CD4-positive, alpha-beta T cell (primary cell): ENCODE measurements at places on chromosomes 7 and 10.
A peak's percentile ranks its signal among the peaks of the same experiment; 100 is the strongest.

GRCh38 chr7:75915416-75916156 is 631 bp downstream of the POR start:
- peak; percentile 15 for DNase-seq

- DNase-seq: no peak
Measured at GRCh38 chr10:96606946-96607345, 20.1 kb upstream of the TM9SF3 start.

DNA sequence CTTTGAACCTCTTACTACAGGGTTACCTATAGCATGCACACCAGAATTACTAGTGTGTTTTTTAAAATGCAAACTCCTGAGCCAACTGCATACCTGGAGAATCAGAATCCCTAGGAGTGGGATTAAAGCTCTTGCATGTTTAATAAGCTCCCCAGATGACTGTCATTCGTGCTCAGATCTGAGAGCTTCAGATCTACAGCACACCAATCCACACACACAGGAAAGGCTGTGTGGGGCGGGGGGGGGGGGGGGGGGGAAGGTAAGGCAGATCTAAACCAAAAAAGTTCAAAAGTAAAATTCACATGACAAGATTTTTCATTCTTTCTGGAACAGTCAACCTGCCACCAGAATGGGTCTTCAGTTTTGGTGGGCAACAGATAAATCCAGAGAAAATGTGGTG is 5.5 kb downstream of the FAM3C start:
- no peak for DNase-seq

GRCh38 chr10:17851611-17852010 is 42.5 kb downstream of the MRC1 start:
- DNase-seq: no peak

DNA sequence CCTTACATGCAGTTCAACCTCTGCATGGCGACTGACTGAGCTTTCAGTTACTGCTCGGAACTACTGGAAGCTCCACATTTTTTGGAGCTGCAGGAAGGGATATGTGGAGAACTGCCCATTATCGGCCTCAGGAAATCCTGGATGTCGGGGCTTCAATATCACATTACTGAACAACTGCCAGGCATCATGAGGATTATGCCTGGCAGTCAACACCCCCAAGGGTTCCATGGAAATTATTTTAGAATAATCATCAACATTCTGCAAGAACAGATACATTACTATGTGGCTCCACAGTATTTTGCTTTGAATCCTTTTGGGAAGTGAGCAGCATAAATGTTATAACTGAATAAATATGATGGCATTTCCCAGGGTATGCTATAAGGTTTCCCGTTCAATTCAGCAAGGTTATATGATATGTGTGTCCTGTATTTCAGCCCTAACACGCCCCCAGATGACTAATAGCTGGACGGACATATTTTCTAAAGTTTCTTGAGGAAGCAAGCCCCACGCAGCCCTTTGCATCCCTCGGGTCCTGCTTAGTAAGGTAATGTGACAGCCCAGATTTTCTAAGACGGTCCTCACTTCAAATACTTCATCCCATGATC is 53.0 kb upstream of the OPALIN start:
- DNase-seq: no peak

GRCh38 chr10:43258211-43258561 is 8.7 kb downstream of the RASGEF1A start:
- no peak for DNase-seq

GRCh38 chr10:98458809-98459784 is 12.4 kb upstream of the HPS1 start:
- DNase-seq: no peak

GRCh38 chr7:8212638-8213037 is 49.3 kb downstream of the ICA1 start:
- DNase-seq: no peak

DNA sequence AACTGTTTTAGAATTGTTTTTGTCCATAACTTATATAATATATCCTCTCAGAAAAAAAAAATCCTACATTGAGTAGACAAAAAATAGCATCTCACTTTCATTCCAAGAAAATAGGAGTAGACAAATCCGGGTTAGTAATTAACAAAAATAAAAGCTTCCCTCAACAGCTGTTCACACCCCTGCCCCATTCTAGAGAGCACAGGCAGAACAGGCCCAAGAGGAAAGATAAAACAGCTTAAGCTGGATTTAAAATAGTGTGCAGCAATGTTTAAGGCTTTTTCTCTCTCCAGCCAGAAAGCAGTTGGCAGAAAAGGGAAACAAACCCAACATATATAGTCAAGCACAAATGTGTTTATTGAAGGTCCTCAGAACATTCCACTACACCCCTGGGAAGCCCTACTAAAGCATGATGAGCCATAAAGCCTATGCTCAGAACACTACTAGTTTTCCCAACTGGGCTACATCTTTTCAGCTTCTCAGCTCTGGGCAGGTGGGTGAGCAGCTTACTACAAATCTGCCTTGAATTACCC is 189.9 kb downstream of the MTERF1 start:
- DNase-seq: no peak

DNA sequence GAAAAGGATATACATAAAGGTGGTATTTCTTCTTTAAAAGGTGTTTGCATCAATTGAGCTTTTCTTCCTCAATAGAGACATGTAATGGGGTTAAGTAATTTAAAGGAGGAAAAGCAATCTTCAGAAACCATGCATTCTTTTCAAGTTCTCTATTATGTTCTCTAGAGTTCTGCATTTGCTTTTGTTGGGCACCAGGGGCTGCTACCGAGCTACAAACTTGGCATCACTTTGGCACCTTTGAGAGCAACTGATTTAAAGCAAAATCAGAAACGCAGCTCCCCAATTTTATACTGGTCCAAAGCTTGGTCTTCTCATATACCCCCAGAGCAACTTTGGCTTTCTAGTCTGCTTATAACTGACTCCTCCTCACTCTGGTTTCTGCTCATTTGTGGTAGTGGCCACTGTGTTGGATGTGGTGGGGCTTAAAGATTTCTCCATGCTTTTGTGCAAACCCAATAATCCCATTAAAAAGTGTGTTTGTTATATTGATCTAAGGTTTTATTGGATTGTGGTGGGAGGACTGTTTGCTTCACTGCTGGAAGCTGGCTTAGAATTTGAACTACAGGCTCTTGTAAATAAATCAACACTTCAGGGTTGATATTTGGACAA is 712.1 kb downstream of the PHTF2 start:
- no peak for DNase-seq

DNA sequence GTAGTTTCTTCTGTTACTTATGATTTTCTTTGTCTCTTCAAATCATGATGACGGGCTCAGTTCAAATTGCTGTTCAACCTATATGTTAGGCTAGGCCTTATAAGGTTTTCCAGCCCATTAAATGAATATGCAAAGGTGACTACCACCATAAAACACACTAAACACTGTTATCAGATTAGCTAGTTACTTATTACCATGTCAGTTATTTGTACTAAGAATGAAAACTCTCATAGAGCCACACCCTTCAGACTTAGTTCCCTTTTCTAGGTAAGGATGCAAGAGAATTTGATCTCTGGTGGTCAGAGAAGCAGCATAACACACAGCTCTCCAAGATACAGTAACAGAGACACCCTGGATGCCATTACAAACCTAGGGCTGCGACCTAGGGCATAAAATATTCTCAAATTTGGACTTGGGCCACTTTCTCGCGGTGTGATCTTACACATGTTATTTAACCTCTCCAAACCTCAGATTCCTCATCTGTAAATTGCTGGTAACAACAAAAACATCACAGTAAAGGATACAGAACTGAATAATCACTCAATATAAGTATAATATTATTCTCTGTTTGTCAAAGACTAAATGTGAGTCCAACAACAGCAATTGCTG is 35.6 kb downstream of the ANKMY2 start:
- no peak for DNase-seq

GRCh38 chr7:30201161-30201666 is 66.4 kb downstream of the MTURN start:
- DNase-seq: no peak

DNA sequence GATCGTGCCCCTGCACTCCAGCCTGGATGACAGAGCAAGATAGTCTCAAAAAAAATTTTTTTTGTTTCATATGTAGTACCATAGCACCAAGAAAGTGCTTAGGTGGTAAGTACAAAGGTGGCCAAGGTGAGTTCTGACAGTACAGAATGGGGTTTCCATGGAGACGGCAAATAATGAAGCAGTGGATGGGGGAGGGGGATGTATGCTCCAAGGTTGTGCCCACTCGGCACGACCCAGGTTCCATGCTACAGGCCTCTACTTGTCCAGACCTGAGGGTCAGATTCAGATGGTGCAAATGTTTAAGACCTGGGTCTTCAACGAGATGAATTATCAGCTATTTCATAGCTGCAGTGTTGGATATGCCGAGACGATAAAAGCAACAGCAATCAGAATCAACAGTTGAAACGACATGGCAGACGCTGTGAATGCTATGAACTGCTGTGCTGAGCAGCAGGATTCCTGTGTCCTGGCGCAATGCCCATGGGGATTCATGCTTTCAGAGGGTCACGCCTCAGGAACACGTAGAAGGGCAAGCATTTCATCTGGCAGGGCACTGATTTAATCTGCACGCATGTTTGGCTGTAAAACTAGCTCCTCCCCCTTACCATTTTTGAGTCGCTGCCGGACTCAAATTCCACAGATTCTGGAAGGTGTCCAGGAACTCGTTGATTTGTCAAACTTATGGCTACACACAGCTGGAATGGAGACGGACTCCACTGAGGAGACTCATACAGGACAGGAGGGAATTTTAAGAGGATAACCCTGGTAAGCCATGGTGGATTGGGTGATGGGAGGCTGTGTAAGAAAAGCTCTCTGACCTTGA is 256.5 kb downstream of the FRMD4A start:
- DNase-seq: no peak

GRCh38 chr7:101237206-101238067 is at the start of gene CLDN15:
CLDN15 (minus strand) TSS chr7:101237802; CDS start chr7:101237581, 221 bp downstream.
- DNase-seq: no peak

DNA sequence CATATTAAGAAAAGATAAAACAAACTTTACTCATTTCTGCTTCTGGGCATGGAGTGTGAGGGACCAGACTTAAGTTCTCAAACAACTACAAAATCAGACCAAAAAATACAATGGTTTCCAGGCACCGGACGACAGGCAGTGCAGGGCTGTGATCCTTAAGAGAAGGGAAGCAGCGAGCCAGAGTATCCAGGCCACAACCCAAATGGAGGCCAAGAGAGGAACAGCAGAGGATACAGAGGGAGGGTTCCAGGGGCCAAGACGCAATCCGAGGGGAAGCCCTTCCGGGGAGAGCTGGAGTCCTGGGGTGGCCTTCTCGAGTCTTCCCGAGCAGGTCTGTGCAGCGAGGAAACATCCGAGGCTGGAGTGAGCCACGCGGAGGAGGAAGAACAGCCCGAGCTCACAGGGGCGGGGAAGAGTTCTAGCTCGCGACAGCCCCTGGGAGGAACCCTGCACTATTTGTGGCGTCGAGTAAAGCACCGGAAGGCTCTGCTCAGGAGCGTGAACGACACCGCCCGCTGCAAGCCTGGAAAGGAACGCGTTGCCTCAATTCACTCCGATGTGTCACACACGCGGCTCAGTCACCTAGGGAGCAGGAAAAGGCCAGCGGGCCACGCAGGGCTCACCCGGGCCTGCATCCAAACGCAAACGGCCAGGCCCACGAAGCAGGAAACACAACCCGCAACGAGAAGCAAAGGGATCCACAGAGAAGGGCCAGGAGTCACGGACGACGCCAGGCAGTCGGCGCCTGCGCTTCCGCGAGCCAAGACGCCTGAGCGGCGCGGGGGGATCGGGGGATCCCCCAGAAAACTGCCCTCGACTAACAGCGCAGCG is 933 bp upstream of the RNF32 start:
- no peak for DNase-seq

GRCh38 chr7:112997831-112998230 is 88.8 kb downstream of the GPR85 start:
- no peak for DNase-seq

DNA sequence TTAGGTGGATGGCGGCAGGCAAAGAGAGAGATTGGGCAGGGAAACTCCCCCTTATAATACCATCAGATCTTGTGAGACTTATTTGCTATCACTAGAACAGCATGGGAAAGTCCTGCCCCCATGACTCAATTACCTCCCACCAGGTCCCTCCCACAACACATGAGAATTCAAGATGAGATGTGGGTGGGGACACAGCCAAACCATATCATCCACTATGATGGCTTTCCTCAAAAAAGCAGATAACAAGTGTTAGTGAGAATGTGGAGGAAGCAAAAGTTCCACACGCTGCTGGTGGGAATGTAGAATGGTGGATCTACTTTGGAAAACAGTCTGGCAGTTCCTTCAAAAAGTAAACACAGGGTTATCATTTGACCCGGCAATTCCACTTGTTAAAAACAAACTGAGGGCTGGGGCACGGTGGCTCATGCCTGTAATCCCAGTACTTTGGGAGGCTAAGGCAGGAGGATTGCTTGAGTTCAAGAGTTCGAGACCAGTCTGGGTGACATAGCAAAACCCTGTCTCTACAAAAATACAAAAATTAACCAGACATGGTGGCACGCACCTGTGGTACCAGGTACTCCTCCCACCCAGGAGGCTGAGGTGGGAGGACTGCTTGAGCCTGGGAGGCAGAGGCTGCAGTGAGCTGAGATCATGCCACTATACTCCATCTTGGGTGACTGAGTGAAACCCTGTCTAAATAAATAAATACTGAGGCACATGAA is 161.4 kb upstream of the EEPD1 start:
- no peak for DNase-seq

GRCh38 chr10:93754761-93755160 is 3.0 kb upstream of the LGI1 start:
- no peak for DNase-seq
